ENCODE measurements at places on chromosomes 12 and 14.
A peak's percentile ranks its signal among the peaks of the same experiment; 100 is the strongest.

DNA sequence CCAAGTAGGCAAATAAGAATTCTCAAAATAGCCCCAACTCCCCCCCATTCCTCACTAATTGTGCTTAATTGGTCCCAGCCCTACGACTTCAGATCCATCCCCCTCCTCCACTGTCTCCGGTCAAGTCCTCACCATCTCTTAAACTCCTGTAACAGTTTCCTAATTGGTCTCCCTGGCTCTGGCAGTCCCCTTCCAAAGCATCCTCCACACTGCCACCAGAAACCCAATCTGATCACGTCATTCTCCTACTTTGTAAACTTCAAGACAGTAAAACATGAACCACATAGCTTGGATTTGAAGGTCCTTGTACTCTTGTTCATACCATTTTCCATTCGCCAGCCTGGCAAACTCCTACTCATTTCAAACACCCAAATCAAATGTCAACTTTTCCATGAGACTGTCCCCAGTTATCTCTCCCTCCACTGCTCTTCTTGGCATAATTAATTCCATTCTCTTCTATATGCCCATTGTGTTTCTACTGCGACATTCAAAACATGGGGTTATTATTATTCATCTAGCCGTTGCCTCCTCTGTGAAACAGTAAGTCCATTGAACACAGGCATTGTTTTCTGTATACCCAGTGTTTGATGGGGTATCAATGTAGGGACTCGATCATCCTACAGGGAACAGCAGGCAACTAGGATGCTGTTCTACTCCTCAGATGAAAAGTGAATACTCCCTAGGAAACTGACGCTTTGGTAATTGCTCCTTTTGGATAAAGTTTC lies 104.6 kb downstream of the EGLN3 start:
- DNase-seq: no peak

DNA sequence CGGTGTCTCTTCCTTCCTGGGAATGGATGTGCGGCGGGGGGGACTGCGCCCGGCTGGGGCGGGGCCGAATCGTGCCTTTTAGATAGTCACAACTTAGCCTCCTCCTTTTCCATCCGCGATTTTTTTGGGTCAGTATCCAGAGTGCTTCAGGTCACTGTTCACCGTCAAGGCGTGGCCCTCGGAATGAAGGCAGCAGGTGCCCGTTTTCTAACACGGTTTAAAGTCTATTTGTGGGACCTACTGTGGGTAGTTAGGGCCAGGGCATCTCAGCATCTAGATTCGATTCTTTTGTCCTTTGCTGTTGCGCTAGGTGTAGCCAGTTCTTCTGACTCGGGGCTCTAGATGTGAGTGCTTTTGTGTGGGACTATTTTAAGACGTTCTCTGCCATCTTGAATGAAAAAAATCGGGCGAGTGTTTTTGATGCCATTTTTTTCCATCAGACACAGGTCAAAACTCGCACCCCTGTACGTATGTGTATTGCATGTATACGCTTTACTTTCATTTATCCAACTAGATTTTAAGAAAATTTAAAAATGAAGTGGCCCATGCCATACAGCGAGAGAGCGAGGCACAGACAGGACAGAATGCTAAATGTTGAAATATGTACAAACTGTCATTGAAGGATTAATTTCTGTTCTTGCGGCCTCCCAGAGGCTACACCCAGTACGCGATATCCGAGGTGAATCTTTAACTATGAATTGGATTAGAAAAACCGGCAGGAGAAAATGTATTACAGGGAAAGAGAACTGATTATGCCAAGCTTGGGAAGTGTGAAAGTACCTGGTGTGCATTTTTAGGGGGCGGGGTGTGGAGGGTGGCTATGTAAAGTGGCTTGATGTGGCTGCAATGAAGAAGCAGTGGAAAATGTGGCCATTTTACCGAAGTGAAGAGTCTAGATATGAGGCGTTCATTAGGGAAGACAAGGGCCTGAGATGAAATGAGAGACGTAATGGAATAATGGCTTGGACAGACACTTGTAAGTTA lies 835 bp downstream of the VEZT start:
- DNase-seq: peak; percentile 80

DNA sequence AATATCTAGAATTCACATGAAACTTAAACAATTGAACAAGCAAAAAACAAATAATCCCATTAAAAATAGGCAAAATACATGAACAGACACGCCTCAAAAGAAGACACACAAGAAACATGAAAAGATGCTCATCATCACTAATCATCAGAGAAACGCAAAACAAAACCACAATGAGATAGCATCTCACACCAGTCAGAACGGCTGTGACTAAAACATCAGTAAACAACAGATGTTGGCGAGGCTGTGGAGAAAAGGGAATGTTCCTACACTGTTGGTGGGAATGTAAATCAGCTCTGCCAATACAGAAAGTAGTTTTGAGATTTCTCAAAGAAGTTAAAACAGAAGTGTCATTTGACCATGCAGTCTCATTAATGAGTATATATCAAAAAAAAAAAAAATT lies 121.3 kb downstream of the PTPRO start:
- no peak for DNase-seq

DNA sequence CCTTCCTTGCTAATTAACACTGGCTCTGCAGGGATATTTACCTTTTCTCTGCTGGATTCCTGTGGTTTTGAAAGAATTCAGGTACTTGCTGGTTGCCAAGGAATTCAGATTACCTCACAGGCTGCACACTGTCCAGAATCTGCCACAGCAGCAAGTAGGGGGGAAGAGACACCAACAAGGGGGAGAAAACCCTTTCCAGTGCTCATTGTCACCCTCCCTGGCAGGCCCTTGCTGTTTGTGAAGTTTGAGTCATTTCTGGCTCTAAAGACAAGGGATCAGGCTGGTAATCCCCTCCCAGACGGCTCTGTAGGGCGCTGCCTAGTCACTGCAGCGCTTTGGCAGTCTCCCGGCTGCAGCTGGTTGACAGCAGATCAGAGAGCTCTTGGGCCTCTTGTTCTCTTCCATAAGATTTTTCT lies 50.8 kb downstream of the TTLL5 start:
- peak; percentile 88 for DNase-seq

- peak; percentile 43 for DNase-seq
Observed at GRCh38 chr14:30283822-30284446, 275.0 kb upstream of the G2E3 start.

- DNase-seq: no peak
Observed at GRCh38 chr14:76396714-76397187, 20.8 kb downstream of the ESRRB start.
